Thoracic aorta (tissue), 2 donors: ENCODE measurements at places on chromosomes 11 and 22. TPM values are rescaled to one million over a fixed set of nuclear protein-coding genes. Genes with fewer than 3 reads are reported as not detected.

Gene GAL
- total RNA-seq: not detected

Gene CECR2
- total RNA-seq: 0.28 TPM

Gene JHY
- 4.9 TPM for total RNA-seq

DNA sequence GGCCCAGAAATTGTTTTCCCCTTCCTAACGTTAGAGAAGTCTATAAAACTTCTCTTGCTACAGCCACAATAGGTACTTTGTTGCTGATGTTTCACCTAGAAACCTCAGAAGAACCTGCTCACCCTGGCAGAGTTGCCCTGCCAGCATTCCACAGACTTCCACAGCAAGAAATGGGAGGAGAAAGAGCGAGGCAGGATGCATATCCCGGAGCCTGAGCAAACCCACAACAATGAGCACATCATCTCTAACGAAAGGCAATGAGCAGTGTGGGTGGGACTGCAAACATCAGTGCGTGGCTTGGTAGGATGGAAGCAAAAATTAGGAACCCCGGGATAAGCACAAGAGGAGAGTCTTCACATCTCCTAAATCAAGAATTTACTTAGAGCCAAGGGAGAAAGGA, 892.3 kb downstream of the OPCML start:
- H3K4me3 ChIP-seq: no peak overlapping the region
- H3K27ac ChIP-seq: no peak overlapping the region
- DNase-seq: no peak
- no peaks in the 10 kb centered on the region for H3K4me1 ChIP-seq
- no peaks in the 10 kb centered on the region for H3K27me3 ChIP-seq
- no peaks in the 10 kb centered on the region for H3K36me3 ChIP-seq

DNA sequence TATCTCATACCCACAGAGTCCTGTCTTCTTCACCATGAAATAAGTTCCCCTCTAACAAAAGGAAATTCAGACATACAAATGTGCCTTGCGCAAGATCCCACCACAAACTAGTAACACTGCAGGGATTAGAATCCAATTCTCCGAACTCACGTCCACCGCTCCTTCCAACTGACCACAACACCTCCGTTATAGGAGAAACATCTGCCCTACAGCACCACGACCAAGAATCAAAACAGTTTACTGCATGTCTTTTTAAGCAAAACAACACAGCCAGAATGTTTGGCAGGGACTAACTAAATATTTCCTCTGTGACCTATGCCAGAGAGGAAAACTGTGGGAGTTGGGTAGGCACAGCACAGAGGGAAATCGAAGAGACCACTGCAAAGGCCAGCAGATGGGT, 72.7 kb upstream of the AKIP1 start:
- H3K4me1 ChIP-seq: peaks cover 5% of the 10 kb centered on the region
- DNase-seq: no peak
- no peaks in the 10 kb centered on the region for H3K36me3 ChIP-seq
- no peak overlapping the region for H3K27ac ChIP-seq

GRCh38 chr22:27318516-27318915, 483.0 kb downstream of the MN1 start:
- no peaks in the 10 kb centered on the region for H3K36me3 ChIP-seq
- H3K4me1 ChIP-seq: no peaks in the 10 kb centered on the region
- no peak overlapping the region for H3K27ac ChIP-seq
- no peak for DNase-seq
- H3K4me3 ChIP-seq: no peak overlapping the region

- no peak for DNase-seq
- H3K27me3 ChIP-seq: no peaks in the 10 kb centered on the region
- no peaks in the 10 kb centered on the region for H3K4me1 ChIP-seq
- H3K4me3 ChIP-seq: no peak overlapping the region
- no peak overlapping the region for H3K27ac ChIP-seq
These were observed 61.4 kb upstream of the SYT13 start for GRCh38 chr11:45347348-45348082.
